H9 (cell line): ENCODE measurements at places on chromosomes 7 and 10. TPM values are rescaled to one million over a fixed set of nuclear protein-coding genes. Genes with fewer than 3 reads are reported as not detected.

SRRM3 gene
- total RNA-seq, result 10.7 and 11.0 TPM in 2 replicates

- no peaks in the 10 kb centered on the region for H3K27me3 ChIP-seq
- no peak for DNase-seq
- no peak overlapping the region for H3K27ac ChIP-seq
- H3K4me3 ChIP-seq, result no peak overlapping the region
Observed at GRCh38 chr7:30034501-30034900, 6.3 kb downstream of the PLEKHA8 start.

DNA sequence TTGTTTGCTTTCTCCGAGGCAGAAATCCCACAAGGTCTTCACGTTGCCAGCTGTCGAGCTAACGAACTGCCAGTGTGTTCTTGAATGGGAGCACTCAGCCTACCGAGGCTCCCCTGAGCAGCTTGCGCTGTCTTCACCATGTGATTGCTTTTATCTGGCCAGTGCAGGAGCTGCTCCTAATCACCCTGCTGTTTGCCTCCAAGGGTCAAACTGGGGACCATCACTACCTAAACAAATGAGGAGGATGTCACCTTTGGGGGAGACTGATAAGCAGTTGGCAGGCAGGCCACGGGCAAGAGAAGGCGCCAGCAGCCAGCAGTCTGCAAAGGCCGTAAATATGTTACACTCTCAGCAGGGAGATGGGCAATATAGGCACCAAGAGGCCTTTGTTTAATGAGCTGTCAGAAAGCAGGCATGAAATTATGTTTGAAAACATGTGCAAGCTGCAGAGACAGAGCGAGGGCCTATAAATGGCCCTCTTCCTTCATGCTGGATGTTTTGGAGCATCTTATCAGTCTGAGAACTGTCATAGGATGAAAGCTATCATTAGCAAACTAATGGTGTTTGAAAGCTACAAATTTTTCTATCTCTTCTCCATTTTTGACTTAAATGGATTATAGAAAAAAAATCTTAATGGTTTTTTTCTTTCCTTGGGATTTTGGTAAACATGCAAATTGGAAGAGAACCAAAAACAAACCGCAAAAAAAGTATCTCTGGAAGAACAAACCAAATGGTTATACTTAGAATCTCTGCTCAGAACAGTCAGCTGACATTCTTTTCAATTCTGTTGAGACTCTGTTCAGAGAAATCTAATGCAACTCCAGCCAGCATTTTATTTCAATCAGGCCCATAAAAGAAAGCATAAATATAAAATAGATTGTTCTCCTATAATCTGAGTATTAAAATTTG, 267.3 kb upstream of the NPVF start:
- H3K4me3 ChIP-seq, result no peak overlapping the region
- DNase-seq, result no peak
- H3K4me1 ChIP-seq, result no peaks in the 10 kb centered on the region
- no peak overlapping the region for H3K27ac ChIP-seq
- H3K27me3 ChIP-seq, result no peaks in the 10 kb centered on the region

DNA sequence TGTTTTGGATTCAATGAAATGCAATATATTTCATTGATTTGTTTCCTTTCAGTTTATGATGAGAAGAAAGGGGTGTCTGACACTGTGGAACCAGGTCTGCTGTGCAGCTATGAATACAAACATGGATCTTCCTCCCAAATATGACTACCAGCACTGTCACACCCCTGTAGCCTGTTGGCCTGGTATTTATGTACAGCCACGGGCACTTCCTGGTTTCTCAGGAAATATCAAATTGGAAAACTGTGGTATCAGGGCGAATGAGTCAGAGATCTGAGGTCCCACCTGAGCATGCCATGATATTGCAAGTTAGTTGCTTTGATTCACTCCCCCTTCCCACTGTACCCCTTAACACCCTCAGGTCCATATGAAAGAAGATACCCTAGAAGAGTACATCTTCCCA, 87.8 kb downstream of the DNMBP start:
- DNase-seq, result no peak
- no peaks in the 10 kb centered on the region for H3K27me3 ChIP-seq
- no peaks in the 10 kb centered on the region; the same call in 1 of the 2 replicates for H3K36me3 ChIP-seq
- H3K4me1 ChIP-seq, result no peaks in the 10 kb centered on the region; the same call in 1 of the 2 replicates
- no peak overlapping the region for H3K4me3 ChIP-seq
- no peak overlapping the region for H3K27ac ChIP-seq

DNA sequence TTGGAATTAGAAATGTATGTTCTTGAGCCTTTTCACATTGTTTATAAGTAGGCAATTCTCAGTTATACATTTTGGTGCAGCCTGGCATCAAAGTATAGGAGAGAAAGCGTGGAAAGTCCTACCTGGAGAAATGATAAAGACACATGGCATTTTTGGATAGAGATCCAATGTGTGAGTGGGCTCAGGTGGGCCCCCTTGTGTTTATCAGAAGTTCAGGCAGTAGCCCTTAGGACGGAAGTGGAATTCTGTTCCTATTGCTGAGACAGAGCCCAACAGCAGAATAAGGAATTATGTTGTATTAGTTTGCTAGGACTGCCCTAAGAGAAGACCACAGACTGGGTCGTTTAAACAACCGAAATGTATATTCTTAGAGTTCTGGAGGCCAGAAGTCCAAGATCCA, 85.2 kb upstream of the AMPH start:
- no peaks in the 10 kb centered on the region for H3K4me1 ChIP-seq
- no peak overlapping the region for H3K4me3 ChIP-seq
- no peak for DNase-seq
- no peaks in the 10 kb centered on the region for H3K27me3 ChIP-seq
